ENCODE measurements at places on chromosomes 4 and X. TPM values are rescaled to one million over a fixed set of nuclear protein-coding genes. Genes with fewer than 3 reads are reported as not detected.

GRCh38 chr4:142549726-142550463, 296.2 kb downstream of the INPP4B start:
- no peak for DNase-seq

GRCh38 chr4:54173281-54173912, 55.7 kb upstream of the PDGFRA start:
- no peak for DNase-seq

DNA sequence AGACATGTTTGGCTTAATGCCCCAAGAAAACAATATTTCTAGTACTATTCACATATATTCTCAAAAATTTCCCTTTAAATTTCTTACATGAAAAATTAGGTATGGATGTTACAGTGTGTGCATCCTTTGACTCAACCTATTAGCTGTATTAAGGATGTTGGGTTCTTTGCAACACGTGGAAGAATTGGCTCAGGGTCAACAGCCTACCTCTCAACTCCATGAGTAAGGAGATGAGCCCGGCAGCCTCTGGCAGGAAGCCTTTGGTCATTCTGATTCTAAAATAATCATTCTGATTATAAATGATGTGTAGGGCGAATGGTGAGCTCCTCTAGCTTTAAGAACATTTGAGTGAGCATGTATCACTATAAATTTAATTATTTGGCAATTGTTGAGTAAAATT, 148.0 kb upstream of the WDFY3 start:
- DNase-seq = no peak

DNA sequence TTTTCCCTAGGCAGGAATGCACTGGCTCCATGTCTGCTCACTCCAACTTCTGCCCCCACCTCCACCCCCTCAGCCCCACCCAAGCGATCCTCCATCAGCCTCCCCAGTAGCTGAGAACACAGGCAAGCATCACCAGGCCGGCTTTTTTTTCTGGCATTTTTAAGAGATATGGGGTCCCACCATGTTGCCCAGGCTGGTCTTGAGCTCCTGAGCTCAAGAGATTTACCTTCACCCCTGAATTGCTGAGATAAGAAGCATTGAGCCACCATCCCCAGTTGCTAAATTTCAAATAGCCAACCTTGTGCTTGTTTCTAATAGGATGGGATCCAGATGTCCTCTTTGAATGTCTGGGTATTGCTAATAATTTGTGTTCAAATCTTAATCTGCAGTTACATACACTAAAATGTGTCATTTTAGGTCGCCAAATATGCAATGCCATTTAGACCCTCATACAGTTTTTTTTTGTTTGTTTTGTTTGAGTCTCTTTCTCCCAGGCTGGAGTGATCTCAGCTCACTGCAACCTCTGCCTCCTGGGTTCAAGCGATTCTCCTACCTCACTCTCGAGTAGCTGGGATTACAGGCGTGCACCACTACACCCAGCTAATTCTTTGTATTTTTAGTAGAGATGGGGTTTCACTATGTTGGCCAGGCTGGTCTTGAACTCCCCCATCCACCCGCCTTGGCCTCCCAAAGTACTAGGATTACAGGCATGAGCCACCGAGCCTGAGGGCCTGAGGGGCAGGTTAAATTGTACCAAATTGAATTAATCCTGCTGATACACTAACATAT, 8.8 kb downstream of the LARP7 start:
- DNase-seq = no peak

GRCh38 chr4:175671491-175671934, 140.6 kb downstream of the GPM6A start:
- no peak for DNase-seq

CLDN2 gene
- 0.18 TPM for total RNA-seq

S100P gene
- total RNA-seq = 0.38 TPM

All from left cardiac atrium (tissue), 4 donors.